ENCODE measurements at places on chromosomes 4 and X.

GRCh38 chr4:130080872-130081451 lies 985.0 kb downstream of the C4orf33 start:
- no peak for DNase-seq

DNA sequence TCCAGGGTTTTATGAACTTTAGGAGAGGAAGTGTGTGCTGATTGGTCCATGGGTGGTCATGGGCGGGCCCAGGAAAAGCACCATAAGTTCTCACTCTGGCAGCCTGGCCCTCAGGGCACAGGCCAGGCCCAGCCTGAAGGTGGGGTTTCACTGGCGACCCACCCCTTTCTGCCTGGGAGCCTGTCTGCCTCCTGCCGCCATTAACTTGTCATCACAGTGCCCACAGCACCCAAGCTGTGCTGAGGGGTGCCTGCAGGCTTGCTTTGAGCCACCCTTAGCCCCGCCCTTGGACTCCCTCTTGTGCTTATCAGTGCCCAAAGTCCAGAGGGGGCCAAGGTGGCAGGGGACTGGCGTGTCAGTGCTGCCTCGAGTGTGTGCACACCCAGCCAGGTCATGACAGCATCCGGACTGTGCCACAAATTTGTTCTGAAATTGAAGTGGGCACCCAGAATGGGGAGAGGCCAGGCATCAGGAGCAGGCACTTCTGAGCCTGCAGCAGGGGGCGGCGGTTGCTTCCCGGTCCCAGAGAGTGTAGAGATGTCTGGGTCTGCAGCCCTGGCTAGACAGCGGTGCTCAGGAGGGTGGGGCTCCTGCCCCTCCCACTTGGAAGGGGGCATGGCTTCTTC lies 455.6 kb downstream of the TMA16 start:
- DNase-seq = no peak

GRCh38 chr4:128358913-128359279 lies 71.3 kb upstream of the PGRMC2 start:
- DNase-seq = no peak

- DNase-seq = no peak
Observed at GRCh38 chrX:8721536-8721935, 10.4 kb downstream of the ANOS1 start.

- DNase-seq = no peak
Observed at GRCh38 chr4:8819019-8819418, 52.6 kb downstream of the HMX1 start.

DNA sequence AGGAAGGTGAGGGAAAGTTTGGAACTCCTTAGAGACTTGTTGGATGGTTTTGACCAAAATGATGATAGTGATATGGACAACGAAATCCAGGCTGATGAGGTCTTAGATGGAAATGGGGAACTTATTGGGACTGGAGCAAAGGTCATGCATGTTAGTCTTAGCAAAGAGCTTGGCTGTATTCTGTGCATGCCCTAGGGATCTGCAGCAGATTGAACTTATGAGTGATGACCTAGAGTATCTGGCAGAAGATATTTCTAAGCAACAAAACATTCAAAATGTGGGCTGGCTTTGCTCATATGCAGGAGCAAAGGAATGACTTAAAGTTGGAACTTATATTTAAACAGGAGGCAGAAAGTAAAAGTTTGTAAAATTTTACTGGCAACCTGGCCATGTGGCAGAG lies 489.3 kb upstream of the DIPK2B start:
- no peak for DNase-seq

DNA sequence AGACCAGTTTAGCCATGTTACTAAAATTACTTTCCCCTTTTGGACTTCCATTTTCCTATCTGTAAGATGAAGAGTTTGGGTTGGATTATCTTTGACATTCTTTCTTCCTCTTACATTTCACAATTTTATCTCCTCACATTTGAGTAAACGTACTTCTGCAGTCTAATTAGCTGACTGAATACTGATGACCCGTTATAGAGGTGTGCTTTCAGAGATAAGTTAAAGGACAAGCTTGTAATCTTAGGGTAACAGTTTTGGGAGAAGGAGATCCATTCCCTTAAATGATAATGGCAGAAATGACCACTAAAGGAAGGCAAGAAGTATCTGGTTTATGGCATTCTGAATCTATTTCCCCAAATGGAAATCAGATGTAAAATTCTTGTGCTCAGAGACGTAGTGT lies 222.6 kb upstream of the FTHL17 start:
- no peak for DNase-seq

Data from left ventricle myocardium superior (tissue), 1 donor.